CD4-positive, alpha-beta T cell treated with Interleukin-4 for 4 hours (primary cell): ENCODE measurements at places on chromosomes 7 and 10.

- DNase-seq = no peak
These were observed 72.8 kb downstream of the PODXL start for GRCh38 chr7:131483586-131483985.

GRCh38 chr7:20311743-20312042 is 19.0 kb upstream of the ITGB8 start:
- DNase-seq = no peak

DNA sequence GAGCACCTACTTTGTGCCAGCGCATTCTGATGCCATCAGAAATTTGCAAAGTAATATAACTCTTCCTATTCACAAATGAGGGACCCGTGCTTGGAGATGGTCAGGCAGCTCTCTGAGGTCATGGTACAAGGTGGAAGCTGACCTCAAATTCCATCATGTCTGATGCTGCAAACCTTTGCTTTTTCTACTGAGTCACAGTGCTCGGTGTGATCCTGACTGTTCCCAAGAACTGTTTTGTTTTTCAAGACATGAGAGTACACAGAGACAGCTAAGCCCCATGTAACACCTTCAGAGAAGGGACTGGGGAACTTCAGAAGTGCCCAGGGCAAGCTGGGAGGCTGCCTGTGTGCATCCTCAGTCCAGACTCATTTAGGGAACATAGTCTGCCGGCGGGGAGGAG is 111.3 kb downstream of the FRMD4A start:
- DNase-seq = no peak

DNA sequence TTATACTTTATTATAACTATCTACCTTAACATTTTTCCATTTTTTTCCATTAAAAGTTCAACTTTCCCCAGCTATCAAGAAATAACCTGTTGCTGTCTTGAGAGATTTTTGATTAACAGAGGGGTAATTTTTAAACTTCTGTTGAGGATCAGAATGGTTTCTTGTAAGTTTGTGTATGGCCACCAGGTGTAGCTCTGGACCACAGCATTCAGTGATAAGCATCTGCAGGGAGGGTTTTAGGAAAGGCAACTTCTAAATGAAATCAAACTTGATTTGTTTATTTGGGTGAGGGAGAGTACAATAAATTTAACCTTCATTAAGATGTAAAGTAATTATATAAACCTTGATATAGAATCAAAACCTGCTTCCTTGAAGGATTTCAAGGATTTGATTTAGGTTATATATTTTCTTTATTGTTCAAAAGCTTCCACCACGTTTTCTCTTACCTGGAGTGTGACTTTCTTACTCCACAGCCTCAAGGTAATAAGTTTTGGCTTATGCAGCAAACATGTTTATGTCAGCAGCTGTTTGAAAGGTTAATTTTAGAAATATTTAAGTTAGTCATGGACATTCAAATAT is 153.3 kb downstream of the STK31 start:
- DNase-seq = peak; percentile 14

- no peak for DNase-seq
These were observed 64.7 kb downstream of the CREB5 start for GRCh38 chr7:28477041-28477442.

DNA sequence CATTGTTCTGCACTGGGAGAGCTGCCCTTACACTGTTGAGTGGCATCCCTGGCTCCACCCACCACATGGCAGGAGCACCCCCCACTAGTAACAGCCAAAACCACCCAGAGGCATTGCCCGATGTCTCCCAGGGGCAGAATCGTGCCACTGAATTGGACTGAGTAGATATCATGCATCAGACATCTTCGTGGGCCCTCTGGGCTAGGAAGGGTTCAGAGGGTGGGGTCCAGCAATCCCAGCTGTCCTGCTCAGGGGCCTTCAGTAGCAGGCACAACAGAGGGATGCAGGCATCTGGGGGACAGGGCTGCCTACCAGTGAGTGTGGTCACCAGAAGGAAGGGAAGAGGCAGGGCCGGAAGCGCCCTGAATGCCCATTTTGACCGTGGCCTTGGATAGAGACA is 119.7 kb upstream of the PPP2R2D start:
- no peak for DNase-seq

- DNase-seq = no peak
These were observed 47.3 kb downstream of the PIP4K2A start for GRCh38 chr10:22667093-22667480.

DNA sequence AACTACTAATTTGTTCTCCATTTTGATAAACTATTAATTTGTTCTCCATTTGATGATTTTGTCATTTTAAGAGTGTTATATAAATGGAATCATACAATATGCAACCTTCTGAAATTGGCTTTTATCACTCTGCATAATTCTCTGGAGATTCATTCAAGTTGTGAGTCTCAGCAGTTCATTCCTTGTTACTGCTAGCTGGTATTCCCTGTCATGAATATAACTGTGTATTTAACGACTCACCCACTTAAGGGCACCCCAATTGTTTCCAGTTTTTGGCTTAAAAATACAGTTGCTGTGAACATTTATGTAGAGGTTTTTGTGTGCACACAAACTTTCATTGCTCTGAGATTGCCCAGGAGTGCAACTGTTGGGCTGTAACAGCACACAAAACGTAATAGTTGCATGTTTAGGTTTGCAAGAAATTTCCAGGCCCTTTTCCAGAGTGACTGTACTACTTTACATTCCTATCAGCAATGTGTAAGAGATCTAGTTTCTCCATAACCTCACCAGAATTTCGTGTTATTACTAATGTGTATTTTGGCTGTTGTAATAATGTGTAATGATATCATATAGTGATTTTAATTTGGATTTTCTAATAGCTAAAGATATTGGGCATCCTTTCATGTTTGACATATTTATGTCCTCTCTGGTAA is 153.2 kb upstream of the ADCY1 start:
- DNase-seq = no peak

DNA sequence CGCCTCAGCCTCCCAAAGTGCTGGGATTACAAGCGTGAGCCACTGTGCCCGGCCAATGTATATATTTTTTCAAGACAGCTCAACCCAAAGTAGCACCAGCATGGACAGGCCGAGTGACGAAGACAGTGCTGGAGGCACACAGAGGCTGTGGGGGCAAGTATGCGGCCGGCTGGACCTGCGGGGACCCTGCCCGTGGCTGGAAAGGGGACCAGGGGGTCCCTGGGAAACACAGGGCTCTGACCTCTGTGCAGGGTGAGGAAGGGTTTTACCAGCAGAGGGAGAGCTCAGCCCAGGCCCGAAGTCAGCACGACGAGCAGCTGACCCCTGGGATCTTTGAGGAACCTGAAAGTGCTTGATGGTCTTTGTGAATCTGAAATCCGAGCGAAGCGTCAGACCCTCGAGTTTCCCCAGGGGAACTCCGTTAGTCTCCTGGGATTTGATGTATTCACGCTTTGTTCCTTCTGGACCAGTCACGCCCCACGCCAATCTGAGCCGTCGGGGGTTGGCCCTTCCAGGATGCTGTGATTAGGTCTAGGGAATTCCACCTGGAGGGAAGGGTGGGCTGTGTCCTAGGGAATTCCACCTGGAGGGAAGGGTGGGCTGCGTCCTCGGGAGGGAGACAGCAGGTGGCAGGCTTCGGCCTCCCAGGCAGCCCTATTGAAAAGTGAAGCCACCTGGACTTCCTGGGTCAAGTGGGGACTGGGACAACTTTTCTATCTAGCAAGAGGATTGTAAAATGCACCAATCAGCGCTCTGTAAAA is 10.9 kb upstream of the ZFAND2A start:
- no peak for DNase-seq

- no peak for DNase-seq
These were observed 70.6 kb downstream of the NEURL1 start for GRCh38 chr10:103564116-103564501.

DNA sequence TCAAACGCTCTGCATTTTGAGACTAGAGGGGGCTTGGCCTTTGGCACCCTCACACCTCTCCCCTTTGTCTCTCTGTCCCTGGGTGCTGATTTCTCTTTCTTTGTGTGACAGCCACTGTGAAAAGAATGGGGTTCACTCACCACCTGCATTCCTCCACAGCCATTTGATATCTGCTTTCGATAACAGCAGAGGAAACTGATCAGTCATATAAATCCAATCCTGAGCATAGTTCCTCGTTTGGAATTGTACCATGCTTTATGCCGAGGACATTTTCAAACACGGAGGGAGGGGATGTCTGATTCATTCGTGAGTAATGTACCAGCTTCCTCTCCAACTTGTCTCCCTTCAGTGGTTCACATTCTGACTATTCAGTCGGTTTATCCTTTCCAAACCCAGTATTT is 15.8 kb downstream of the MET start:
- DNase-seq = no peak

DNA sequence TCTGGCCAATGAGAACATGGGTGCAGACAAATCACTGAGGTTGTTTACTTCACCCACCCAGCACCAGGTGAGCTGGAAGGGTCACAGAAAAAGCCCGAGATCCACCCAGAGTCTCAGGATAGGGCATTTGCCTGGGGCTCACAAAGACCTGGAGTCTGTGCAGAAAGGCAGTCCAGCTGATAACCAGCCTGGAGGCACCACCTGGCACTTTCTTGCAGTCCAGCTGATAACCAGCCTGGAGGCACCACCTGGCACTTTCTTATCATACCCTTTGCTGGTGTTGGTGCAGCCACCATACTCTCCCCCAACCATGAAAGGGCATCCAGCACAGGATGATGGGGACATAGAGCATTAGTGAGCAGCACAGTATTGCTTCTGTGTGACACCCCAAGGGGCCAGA is 104.1 kb downstream of the PPP1R3C start:
- no peak for DNase-seq

GRCh38 chr10:31095677-31096560 is 64.3 kb upstream of the ZNF438 start:
- DNase-seq = no peak

DNA sequence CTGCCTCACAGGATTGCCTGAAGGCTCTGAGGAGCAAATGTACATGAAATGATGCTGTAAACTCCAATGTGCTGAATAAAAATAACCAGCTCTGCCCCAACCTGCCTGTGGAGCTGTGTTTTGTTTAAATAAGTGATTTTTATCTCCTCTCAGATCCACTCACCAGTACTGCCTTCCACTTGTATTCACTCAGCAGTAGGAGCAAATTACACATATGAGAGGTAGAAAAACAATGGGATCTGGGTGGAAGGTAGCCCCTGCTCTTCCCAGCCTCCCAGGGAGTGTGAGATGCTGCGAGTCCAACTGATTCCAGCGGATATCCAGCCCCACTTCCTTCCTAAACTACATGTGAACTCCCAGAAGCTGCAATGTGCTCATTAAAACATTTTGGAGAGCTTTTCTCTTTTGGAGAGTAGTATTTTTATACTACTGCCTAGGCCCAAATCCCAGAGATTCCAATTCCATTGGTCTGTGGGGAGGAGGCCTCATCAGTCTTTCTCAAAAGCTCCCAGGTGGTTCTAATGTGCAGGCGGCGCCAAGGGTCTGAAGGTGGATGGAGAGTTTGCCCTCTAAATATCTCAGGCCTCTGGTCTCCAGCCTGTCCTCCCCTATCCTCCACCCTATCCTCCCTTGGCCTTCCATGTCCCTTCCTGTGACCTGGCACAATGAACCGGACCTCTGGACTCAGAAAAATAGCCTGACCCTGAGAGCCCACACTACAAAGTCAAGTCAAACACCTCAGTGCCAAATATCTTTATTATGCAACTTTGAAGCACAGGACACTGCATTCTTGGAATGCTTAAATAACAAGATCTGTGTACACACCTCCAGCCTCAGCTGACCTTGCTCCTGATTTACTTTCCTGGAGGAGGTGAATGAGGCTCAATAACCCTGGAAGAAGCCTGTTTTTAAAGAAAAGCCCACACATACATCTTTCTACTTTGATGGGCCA is 46.2 kb downstream of the CPVL start:
- DNase-seq = no peak

DNA sequence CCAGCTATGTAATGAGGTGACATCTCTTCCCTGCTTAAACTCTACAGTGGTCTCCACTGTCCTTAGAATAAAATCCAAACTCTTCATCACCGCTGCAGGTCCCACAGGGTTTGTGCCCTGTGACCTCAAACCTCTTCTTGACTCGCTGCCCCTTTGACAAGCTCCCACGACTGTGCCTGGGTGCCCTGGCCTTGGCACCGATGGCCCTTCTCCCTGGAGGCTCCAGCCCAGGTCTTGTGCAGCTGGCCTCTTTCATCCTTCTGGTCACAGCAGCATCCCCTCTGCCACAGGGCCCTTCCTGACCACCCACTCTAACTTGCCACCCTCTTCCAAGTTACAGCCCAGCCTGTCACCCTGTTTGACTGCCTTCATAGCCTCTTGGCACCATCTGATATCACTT is 108.2 kb downstream of the DLG5 start:
- no peak for DNase-seq

DNA sequence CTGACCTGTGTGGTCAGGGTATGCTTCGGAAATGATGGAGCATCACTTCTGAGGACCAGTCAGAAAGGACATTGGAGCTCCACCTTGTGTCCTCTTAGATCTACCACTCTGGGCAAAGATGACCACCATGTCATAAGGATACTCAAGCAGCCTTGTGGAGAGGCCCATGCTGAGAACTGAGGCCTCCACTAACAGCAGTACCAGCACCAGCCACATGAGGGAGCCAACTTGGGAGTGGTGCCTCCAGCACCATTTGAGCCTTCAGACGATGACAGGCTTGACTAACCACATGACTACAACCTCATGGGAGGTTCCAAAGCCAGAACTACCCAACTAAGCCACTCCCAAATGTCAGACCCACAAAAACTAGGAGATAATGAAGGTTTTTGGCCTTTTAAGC is 116.0 kb downstream of the NPTX2 start:
- peak; percentile 3 for DNase-seq

GRCh38 chr10:61981460-61981859 is 80.0 kb downstream of the ARID5B start:
- no peak for DNase-seq

- DNase-seq = no peak
These were observed 53.5 kb downstream of the OR13A1 start for GRCh38 chr10:45261946-45262345.

DNA sequence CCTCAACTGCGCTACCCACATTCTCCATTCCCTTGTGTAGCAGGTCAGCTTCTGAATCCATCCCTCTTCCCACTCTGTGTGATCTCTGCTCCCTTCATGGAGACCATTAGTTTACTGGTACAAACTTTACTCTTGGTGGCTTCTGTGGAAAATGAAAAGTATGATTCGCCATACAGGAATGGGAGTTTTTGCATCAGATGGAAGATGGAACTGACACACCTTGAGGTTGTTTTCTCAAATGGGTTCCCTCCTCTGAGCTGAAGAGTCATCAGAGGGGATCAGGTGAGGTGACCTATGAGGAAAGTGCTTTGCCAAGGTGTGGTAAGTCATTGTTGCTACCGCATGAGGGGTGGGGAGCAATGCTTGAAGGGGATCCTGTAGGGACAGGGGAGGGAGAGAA is 266.8 kb downstream of the INHBA start:
- no peak for DNase-seq

DNA sequence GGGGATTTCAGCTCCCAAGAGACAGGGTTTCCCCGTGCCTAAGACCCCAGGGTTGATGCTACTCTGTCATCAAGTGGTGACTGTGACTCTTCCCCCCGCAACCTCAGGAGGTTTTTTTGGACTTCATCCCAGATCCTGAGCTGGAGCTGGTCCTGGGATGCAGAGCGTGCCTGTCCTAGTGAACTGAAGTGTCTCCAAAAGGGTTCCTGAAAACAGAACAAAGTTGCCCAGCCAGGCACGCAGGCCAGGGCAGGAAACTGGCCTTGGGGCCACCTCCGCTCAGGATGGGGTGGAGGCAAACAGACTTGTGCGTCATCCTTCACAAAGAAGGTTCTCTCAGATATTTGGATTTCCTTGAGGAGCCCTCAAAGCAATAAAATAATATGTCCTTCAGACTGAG is 118.9 kb downstream of the ITIH5 start:
- DNase-seq = no peak
